PC-9 (cell line): ENCODE measurements at places on chromosomes 1 and 21. TPM values are rescaled to one million over a fixed set of nuclear protein-coding genes. Genes with fewer than 3 reads are reported as not detected.

Gene APCS
- not detected in 2 replicates for total RNA-seq

DNA sequence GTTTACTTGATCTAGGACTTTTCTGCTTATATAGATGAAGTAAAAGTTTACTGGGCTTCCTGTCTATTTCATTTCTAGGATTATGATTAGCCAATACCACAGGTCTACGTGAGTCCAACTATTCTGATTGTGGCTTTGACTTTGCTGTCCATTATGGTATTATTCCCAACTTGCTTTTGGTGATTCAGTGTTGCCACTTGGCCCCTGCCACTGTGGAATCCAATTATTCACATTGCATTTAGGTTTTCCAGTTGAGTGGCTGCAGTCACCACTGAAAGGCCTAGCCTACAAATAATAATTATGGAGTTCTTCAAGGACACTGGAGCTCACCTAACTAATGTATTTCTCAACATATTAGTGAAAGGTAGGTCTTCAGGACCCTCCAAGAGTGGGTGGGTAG, 574.3 kb upstream of the USP24 start:
- H3K36me3 ChIP-seq: no peaks in the 10 kb centered on the region
- peaks cover 20% of the 10 kb centered on the region for H3K4me1 ChIP-seq
- DNase-seq: no peak
- H3K4me3 ChIP-seq: no peak overlapping the region
- no peaks in the 10 kb centered on the region for H3K27me3 ChIP-seq

DNA sequence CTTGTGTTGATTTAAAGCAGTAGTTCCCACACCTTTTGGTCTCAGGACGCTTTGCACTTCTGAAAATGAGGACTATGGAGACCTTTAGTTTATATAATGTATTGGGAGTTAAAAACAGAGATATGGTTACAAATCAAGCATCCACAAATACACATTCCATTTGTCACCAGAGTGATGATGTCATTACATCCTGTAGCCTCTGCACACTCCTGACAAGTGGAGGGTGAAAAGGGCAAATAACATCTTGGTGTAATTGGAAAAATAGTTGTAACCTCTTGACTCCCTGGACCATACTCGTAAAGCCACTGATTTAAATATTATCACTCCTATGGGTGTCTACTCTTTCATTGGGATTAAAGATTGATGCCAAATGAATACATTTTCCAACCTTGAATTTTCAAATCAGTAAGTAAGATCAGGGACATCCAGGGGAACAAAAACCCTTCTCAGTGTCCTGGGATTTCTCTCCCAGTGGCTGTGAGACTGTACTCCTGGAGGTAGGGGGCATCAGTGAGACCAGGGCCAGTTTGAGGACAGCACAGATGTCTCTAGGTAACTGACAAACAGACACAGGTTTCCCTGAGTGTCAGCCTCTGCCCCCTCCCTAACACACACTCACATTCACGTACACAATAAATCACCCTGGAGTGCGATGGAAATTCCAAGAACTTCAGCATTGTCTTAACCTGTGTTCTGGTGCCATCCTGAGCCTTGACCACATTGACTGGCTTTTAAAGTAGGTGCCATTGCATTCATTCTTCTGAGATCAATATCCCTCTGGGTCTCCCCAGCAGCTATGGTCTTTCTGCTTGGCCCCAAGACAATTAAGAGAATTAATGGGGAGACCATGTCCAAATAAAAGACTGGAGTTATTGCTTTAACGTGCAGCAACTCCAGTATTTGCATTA, 63.0 kb downstream of the NR5A2 start:
- H3K27ac ChIP-seq: no peak overlapping the region
- no peak overlapping the region for H3K4me3 ChIP-seq
- H3K27me3 ChIP-seq: no peaks in the 10 kb centered on the region
- no peaks in the 10 kb centered on the region for H3K4me1 ChIP-seq
- DNase-seq: no peak

GRCh38 chr1:246709835-246710234, 14.4 kb upstream of the SCCPDH start:
- H3K4me3 ChIP-seq: no peak overlapping the region
- H3K27ac ChIP-seq: no peak overlapping the region
- H3K27me3 ChIP-seq: 0 out of 2 replicates have a peak, but pooled peaks cover 4% of the 10 kb centered on the region
- no peaks in the 10 kb centered on the region for H3K36me3 ChIP-seq
- DNase-seq: no peak
